Stimulated activated CD4-positive, alpha-beta T cell treated with anti-CD3 and anti-CD28 coated beads, TNF-alpha, amount 100 ng/mL, for 24 hours (primary cell): ENCODE measurements at places on chromosomes 12 and 14.

DNA sequence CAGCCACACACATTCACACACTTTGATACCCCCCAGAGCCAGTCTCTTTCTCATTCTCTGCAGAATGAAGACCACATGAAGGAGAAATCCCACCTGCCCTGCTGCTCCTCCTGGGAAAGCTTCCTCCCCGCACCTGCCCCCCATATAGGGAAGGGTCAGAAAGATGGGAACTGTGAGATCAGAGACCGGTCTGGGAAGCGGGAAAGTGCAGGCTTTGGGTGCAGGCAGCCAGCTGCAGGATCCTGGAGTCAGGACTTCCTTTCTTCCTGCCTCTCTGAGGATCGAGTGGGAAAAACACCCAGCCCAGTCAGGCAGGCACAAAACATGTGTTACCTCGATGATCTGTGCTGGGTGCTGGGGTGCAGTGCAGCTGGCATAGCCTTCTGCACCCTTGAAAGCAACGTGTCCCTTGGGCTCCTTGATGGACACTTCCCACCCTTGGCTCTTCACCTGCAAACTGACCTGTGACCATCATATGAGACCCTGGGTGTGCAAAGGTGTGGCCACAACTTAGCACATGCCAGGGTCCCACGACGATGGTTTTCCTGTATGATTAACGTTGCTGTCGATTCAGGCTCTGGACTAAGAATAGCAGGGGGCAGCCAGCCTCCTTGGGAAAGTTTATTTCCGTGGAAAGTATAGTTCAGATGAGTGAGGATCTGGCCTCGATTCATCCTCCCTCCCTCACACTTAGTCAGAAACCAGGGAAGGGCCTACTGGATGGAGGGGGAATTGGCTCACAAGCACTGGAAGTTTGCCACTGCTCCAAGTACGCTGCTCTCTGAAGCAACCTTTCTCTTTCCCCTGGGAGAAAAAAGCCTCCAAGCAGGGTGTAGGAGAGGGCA is 105.4 kb upstream of the MED13L start:
- DNase-seq: no peak

- DNase-seq: no peak
Observed at GRCh38 chr12:32201976-32202375, 95.3 kb downstream of the BICD1 start.

DNA sequence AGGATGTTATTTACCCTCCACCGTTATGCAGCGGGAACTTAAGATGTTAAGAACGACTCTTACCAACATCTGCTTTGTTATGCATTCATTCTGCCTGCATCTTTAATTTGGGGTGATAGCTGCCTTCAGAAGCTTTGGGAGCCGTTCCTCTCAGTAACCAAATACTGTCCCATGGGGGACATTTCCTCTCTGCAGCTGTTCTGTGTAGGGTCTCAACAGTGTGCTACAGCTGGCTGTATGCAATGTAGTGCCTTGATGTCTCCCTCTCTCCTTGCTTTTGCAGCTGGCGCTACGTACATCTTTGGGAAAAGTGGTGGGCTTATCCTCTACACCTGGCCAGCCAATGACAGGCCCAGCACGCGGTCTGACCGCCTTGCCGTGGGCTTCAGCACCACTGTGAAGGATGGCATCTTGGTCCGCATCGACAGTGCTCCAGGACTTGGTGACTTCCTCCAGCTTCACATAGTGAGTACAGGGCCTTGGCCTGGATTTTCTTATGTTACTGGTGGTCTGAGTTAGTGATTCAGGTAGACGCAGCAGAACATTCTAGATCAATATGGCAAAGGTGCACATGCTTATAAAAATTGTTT is 744.3 kb downstream of the DIO2 start:
- DNase-seq: no peak

GRCh38 chr14:27371209-27371608 is 773.4 kb upstream of the NOVA1 start:
- no peak for DNase-seq

DNA sequence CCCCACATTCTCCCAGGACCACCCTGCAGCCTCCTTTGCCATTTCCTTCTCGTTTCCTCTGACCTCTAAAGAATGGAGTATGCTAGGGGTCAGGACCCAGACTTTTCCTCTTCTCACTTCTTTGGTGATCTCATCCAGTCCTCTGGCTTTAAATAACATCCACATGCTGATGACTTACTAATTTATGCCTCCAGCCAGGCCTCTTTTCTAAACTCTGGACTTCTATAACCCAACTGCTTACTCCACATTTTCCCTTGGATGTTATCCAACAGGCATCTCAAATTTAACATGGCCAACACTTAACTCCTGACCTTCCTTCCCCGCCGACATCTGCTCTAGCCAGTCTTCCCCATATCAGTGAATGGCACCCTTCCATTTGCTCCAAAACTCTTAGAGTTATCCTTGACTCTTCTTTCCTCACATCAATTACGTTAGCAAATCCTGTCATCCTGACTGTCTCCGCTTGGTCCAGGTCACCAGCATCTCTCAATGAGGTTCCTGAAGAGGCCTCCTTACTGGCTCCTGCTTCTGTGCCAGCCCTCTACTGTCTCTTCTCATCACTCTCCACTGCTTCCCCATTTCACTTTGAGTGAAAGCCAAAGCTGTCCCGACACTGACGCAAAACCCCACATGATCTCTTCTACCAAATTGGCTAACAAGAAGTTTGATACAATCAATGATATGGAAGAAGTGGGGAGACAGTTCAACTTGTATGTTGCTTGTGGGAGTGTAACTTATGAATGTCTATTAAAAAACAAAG is 42.7 kb downstream of the TMBIM6 start:
- DNase-seq: no peak

- no peak for DNase-seq
Observed at GRCh38 chr14:90293766-90294730, 37.7 kb downstream of the NRDE2 start.

- DNase-seq: no peak
Observed at GRCh38 chr12:103085541-103085940, 128.1 kb downstream of the ASCL1 start.

- DNase-seq: no peak
Observed at GRCh38 chr12:25695574-25695973, 142.5 kb upstream of the LMNTD1 start.

DNA sequence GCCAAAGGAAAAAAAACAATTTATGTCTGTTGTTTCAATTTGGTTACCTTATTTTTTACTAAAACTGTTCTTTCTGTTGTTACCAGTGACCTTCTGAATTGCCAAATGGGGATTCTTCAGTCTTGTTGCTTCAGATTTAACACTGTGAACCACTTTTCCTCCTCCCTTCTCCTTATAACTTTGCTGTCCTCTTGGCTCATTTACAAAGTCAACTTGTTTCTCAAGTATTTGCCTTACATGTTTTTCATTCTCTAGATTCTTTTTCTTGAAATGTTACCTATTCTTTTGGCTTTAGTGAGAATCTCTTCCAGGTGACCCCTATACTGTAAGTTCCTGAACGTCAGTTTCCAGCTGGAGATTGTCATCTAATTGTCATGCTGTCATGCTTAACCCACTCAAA is 19.4 kb downstream of the FUT8 start:
- no peak for DNase-seq

- no peak for DNase-seq
Observed at GRCh38 chr12:41367726-41368405, 179.7 kb downstream of the PDZRN4 start.
